ENCODE measurements at places on chromosomes 12 and 14. TPM values are rescaled to one million over a fixed set of nuclear protein-coding genes. Genes with fewer than 3 reads are reported as not detected.

Gene APOF
- total RNA-seq = not detected

Gene SMIM41
- 0.25 TPM for total RNA-seq

Gene ARHGAP9
- total RNA-seq = 192 TPM

Gene LTBP2
- 0.07 TPM for total RNA-seq

All from T-helper 1 cell treated with Interleukin-12 subunit alpha and Interleukin-12 subunit beta and Interleukin-4 antibody, amounts not matched to agents 30 ng/mL and 1 ng/mL, for 36 hours (primary cell).